Stimulated activated naive CD4-positive, alpha-beta T cell (primary cell): ENCODE measurements at places on chromosomes 5 and 9.

DNA sequence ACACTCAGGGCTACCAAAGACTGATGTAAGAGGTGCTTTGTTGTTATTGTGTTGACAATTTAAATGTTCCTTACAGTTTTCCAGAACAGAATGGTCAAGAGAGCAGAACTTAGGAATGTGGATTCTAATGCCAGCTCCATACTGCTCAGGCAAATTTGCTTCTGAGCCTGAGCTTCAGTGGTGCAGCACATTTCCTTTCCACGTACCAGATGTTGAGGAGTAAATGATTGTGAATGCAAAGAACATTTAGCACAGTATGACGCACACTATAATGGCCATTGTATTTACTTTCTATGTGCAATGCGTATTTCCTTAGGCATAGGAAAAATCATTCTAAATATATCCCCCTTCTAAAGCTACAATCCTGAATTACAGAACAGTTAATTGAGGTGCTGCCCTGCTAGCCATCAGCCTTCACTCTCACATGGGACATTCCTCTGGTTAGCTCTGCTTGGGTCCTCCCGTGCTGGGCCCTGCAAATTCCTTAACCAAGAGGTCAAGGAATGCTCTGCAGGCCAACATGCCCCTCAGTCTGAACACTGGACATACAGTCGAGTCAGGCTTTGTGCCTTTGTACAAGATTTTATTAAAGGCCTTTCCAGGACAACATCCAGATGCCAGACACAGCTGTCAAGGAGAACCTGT is 21.1 kb upstream of the TMEM174 start:
- DNase-seq = no peak

- no peak for DNase-seq
Measured at GRCh38 chr9:106310782-106311181, 552.2 kb upstream of the ZNF462 start.

- no peak for DNase-seq
Measured at GRCh38 chr9:114697951-114698351, 16.0 kb upstream of the TEX48 start.

GRCh38 chr9:126516936-126517832 is 96.5 kb upstream of the LMX1B start:
- no peak for DNase-seq

- no peak for DNase-seq
Measured at GRCh38 chr5:113427871-113428574, 6.8 kb downstream of the TSSK1B start.

DNA sequence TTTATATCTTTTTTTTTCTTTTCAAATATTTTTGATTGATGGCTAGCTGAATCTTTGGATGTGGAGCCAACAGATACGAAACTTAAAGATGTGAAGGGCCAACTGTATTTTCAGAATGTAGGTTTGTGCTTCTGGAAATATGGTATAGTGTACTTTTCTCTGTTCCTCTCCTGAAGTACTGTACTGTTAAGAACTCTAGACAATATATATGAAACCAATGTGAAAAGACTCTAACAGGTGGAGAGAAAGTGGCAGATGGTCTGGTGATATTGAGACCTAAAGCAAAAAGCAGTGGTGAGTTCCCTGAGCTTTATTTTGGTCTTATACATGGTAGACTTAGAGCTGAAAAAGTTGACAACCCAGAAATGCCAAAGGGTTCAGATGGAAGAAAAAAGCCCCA is 185.0 kb upstream of the GRIN3A start:
- DNase-seq = no peak

DNA sequence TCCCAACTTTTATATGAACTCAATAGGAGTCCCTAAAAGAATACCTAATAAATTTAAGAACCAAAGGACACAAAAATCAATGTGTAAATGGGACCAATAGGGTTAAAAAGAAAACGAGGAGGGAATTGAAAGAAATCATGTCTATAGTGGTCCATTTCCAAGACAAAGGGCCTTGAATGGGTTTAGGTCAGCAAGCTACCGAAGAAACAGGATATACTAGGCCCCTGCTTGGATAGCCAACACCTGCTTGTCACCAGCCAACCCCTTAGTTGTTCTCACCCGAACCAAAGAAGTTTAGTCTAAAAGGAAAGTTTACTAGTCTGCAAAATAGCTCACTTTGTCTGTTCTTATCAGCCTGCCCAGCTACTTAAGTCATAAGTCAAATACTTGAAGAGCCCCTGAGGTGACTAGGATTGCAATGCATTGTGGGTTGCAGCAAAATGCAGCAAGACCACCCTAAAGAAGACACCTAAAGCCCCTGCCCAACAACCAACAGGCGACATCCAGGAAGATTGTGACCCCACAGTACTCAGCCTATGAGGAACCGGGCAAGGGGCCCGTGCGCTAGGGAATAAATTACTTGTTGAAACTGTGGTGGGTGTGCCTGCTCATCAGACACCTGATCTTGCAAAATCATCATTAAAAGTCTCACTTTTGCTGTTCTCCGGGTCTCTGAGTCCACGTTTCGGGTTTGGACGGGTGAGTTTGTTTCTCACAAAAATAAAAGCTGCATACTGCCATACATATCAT is 183.9 kb upstream of the PPP1R26 start:
- DNase-seq = no peak

DNA sequence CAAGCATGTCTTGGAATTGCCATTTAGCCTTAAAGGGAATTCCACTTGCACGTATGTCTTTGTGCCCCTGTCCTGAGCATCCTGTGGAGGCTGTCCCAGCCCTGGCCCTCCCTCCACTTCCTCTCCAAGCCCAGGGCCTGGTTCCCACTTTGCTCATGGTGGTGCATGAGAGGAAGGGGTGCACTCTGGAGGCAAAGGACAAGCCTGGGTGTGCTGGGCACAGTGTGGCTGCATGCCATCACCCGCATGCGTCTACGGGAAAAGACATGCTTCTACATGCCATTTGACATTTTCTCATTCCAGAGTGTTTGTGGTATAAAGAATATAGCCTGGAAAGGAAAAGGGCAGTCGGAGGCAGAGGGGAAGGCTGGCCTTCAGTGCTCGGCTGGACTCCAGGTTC is 7.2 kb upstream of the IRX2 start:
- DNase-seq = no peak

- no peak for DNase-seq
Measured at GRCh38 chr5:155080721-155081120, 67.2 kb downstream of the KIF4B start.

- no peak for DNase-seq
Measured at GRCh38 chr5:37847978-37848425, 8.2 kb upstream of the GDNF start.

DNA sequence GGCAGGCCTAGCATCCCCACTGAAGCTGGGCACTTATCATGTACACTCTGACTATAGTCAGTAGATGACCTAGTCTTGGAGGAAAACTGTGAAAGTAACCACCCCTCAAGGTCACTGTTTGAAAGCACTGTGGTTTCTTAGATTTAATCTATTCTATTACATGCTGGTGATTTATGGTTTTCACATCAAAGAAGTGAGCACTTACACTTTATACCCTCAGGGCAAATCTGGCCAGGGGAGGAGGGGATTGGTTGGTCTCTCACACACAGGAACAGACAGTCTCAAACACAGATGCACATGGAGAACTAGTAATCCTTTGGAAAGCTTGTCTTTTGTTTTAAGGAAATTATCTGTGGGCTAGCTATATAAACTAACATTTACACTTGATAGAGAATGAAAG is 17.9 kb upstream of the SPIN1 start:
- DNase-seq = no peak

DNA sequence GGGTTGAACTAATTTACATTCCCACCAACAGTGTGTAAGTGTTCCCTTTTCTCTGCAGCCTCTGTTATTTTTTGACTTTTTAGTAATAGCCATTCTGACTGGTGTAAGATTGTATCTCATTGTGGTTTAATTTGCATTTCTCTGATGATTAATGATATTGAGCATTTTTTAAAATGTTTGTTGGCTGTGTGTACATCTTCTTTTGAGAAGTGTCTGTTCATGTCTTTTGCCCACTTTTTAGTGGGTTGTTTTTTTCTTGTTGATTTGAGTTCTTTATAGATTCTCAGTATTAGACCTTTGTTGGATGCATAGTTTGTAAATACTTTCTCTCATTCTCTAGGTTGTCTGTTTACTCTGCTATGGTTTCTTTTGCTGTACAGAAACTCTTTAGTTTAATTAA is 101.6 kb downstream of the NIPBL start:
- DNase-seq = no peak

DNA sequence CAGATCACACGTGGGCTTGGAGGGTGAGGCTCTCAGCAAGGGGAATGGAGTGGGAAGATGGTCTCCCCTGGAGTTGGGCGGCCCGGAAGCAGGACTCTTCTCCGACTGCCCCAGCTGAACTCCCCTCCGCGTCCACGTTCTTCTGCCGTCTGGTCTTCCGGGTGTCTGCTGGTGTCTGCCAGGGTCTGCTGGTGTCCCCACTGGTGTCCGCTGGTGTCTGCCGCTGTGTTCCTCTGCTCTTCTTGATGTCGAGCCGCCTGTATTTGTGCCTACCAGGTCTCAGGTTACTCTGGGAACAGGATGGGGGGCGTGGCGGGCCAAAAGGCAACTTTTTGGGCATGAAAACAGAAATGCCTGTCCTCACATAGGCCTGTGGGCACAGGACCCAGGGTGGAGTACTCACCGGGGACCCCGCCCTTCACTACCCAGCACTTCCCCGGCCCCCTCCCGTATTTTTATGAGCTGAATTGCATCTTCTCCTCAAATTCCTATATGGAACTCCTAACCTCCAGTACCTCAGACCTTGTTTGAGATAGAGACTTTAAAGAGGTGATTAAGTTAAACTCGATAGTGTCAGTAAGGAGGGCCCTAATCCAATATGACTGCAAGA is 675.4 kb downstream of the SEMA5A start:
- DNase-seq = no peak

- DNase-seq = no peak
Measured at GRCh38 chr5:172151661-172152210, 36.3 kb downstream of the STK10 start.
